ENCODE measurements at places on chromosomes 11 and 22. TPM values are rescaled to one million over a fixed set of nuclear protein-coding genes. Genes with fewer than 3 reads are reported as not detected.

- no peak for DNase-seq
Measured at GRCh38 chr11:1116104-1116503, 41.4 kb downstream of the MUC2 start.

DNA sequence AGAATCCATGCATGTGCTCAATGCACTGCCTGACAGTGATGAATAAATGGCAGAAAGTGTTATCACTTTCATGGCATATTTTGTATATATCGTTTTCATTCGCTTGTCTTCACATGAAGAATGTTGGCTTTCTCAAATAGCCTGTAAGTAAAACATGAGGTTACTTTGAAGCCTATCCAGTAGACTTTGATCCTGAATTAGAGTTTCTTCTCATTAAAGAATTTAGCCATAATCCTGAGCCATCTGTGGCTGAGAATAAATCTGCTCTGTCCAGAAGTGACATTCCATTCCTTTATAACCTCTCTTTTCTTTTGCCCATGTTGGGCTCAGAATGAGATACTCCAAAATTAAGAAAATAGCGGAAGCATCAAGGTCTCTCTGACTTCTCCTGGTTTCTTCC, 1071.7 kb upstream of the TENM4 start:
- no peak for DNase-seq

- DNase-seq, result no peak
Measured at GRCh38 chr11:113615773-113616172, 90.3 kb downstream of the TMPRSS5 start.

PARVB gene
- 50.5 TPM for total RNA-seq

ATXN10 gene
- total RNA-seq, result 36.8 TPM

KRTAP5-10 gene
- total RNA-seq, result 1.8 TPM

MRGPRF gene
- total RNA-seq, result 119 TPM

LGALS12 gene
- not detected for total RNA-seq

CARD16 gene
- total RNA-seq, result 34.0 TPM

Measured in transverse colon (tissue), 4 donors.